ENCODE measurements at places on chromosomes 5 and 9. TPM values are rescaled to one million over a fixed set of nuclear protein-coding genes. Genes with fewer than 3 reads are reported as not detected.

The LCN12 gene
- total RNA-seq, result 0.68 TPM

DNA sequence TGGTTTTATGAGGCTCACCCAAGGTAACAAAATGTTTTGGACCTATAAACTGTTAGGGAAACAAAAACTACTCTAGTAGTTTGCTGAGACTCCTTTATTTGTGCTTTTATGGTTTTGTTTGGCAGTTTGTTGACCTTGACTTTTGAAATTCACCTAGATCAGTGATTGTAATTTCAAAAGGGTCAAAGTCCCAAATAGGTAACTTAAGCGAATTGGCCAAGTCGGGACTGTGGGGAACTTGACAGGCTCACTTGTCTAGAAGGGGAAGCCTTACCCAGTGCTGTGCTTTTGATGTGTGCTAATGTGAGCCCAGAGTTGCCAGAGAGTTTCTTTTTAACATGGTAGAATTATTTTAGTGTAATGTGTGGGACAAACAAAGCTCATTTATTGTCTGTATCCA is 87.2 kb upstream of the SGCD start:
- no peaks in the 10 kb centered on the region for H3K4me1 ChIP-seq
- no peak overlapping the region for H3K27ac ChIP-seq
- no peak overlapping the region for H3K4me3 ChIP-seq
- DNase-seq, result no peak
- H3K36me3 ChIP-seq, result no peaks in the 10 kb centered on the region

DNA sequence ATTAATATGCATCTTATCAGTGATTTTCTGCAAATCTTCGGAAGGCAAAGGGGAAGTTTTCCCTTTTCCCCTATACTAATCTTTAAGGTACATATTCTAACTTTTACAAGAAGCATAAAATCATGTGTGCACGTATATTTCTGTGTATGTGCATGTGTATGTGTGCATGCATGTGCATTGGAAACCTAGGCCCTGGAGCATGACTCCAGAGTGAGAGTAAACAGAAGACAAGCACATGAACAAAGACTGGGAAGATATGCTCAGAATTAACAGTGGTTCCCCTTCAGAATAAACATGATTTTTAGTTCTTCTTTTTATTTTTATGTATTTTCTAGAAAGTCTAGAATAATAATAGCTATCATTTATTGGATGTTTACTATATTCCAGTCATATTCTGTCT is 10.9 kb upstream of the SELENOP start:
- no peak overlapping the region for H3K27ac ChIP-seq
- DNase-seq, result no peak

- no peak overlapping the region for H3K27ac ChIP-seq
- H3K4me1 ChIP-seq, result no peaks in the 10 kb centered on the region
- no peak for DNase-seq
- no peaks in the 10 kb centered on the region for H3K27me3 ChIP-seq
- no peak overlapping the region for H3K4me3 ChIP-seq
Observed at GRCh38 chr5:168427224-168427623, 59.0 kb upstream of the RARS1 start.
